ENCODE measurements at places on chromosomes 7 and 10.

DNA sequence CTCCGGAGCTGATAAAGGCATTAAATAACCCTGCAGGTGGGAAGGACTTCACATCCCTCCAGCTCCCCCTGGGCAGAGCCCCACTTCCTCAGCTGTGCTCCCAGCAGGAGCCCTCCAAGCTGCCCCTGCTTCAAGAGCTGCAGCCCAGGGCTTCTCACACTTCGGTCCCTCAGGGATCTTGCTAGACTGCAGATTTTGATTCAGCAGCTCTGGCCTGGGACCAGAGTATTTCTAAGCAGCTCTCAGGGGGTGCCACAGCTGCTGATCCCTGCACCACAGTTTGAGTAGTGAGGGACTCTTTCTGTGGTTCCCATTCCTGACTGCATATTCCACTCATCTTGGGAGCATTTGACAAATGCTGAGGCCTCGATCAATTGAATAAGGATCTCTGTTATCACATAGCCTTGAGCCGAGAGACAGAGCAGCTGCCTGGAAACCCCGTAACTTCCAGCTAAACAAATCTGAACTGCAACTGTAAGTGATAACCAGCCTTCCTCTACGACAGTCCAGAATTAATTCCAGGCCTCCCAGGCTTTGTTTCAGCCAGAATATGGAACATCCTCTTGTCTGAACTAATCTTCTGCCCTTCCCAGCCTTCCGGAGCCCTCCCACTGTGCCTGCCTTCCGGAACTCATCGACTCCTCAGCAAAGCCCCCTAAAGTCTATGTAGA lies 161.4 kb downstream of the CCDC3 start:
- no peak for DNase-seq

DNA sequence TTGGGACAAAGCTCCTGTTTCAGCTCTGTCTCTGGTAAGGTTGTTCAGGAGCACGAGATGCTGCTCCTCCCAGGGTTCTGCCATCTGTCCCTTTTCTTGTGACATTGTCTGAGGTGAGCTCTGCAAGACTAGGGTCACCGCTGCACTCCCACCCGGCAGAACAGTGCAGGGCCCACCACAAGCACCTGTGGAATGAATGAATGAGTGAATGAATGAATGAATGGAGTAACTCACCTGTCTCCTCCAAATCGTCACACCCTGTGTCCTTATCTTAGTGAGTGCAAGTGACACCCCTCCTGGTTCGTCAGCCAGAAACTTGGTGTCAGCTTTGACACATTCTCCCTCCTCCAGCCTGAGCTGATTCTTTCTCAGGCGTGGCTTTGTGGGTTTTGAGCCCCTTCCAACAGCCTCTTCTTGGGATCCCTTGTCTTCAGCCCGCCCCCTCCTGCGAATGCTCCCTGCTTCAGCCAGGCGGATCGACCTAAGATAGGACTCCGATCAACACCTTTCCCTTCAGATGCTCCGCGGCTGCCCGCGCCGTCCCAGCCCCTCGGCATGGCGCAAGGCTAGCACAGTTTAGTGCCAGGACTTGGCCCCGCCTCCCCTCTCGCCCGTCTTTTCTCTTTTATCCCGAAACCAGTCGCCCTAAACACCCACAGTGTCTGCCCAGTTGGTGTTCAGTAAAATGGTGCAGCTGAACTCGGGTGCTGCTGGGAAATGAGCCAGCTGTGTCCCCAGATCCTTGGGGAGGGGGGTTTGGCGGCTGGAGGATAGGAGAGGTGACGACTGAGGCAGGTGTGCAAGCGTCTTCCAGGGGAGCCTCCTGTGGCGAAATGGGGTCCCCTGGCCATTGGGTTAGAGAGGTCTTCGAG lies 89.3 kb downstream of the BEND7 start:
- no peak for DNase-seq

- DNase-seq, result no peak
Measured at GRCh38 chr7:99102809-99103690, 40.9 kb downstream of the SMURF1 start.

DNA sequence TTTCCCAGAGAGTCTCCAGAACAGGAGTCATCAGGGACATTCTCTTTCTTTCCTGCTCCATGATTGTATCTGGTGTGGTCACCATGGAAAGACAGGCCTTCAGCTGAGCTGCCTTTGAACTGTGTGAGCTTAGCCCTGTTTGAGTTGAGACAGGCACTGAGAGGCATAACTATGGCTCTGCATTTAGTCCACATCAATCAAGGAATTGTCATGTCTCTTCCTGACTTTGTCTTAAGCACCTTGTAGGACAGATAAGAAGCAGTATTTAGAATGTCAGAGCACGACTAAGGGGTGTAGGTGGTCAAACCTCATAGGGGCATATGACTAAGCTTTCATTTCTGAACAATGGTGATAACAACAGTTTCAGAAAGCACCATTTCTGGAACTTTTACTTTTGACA lies 53.5 kb downstream of the EPDR1 start:
- DNase-seq, result no peak

DNA sequence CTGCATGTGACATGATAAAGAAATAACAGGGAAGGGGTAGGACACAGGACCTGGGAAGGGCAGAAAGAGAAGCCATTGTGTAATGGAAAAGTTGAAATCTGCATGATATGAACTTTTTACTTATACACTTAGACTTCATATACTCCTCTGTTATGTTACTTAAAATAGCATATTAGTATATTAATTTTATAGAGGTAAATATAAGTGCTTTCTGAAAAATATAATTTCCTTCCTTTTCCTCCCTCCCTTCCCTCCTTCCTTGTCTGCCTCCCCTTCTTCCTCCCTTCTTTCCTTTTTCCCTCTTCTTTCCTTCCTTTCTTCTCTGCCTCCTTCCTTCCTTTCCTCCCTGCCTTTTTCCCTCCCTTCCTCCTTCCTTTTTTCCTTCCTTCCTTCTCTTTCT lies 363.7 kb downstream of the CALN1 start:
- DNase-seq, result no peak

DNA sequence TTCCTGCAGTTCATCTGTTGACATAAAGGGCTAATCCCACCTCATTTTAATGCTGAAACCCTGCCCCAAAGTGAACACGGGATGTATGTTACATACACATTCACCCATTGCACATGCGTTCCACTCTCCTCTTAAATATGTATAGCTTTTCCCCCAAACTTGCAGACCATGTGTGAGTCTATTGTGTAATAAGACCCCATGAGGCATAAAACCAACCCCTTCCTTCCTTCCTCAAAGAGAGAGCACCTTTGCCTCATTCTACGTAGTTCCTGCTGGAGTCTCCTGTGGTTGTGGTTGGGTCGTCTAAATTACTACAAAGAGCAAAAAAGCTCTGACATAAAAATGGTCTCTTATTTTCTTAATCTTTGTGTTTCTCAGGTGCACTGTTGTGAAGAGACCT lies 345.7 kb upstream of the KLF6 start:
- no peak for DNase-seq

GRCh38 chr10:92916433-92916832 lies 68.1 kb downstream of the EXOC6 start:
- DNase-seq, result no peak

DNA sequence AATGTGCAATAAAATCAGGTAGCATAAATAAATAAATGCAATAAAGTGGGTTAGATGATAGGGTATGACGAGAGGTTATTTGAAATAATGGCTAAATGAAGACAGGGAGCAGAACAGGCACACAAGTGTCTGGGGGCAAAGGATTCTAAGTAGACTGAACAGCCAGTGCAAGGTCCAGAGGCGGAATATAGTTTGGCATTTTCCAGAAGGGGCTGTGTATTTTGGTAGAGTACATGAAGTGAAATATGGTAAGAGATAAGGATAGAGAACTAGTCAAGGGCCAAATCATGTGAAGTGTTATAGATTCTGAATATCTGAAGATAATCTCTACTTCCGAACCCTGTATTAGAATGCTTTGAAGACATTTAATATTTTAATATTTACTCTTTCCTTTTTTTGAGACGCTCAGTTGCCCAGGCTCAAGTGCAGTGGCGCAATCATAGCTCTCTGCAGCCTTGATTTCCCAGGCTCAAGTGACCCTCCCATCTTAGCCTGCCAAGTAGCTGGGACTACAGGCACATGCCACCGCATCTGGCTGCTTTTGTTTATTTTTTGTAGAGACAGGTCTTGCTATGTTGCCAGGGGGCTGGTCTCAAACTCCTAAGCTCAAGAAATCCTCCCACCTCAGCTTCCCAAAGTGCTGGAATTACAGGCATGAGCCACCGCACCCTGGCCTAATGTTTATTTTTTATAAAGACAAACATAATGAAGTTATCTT lies 44.4 kb upstream of the CD36 start:
- DNase-seq, result no peak

DNA sequence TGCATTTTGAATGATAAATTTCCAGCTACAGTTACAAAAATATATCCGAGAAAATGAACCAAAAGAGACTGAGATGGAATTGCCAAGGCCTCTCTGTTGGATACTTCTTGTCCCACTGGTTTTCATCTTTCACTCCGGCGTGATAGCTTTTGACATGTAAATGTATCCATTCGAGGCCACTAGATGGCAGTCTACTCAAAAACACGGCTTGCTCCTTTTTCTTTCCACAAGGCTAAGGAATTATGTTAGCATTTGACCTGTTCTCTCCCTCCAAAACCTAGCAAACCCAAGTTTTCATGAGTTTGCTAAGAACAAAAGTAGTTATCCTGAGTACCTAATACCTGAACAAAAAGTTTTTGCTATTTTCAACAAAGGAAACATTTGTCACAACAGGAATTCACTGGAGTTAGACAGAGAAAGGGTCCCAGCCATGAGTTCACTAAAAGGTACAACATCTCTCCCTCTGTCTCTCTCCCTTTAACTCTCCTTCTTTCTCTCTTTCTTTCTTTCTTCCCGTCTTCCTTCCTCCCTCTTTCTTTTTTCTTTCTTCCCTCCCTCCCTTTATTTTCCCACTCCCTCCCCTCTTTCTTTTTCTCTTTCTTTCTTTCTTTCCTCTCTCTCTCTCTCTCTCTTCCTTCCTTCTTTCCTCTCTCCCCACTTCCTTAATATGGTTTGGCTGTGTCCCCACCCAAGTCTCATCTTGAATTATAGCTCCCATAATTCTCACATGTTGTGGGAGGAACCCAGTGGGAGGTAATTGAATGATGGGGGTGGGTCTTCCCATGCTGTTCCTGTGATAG lies 207.9 kb upstream of the MYO3A start:
- no peak for DNase-seq

GRCh38 chr10:80535671-80536360 lies 1.9 kb upstream of the SH2D4B start:
- DNase-seq, result peak; percentile 44

- DNase-seq, result no peak
Measured at GRCh38 chr7:36506820-36507219, 117.2 kb downstream of the ANLN start.

DNA sequence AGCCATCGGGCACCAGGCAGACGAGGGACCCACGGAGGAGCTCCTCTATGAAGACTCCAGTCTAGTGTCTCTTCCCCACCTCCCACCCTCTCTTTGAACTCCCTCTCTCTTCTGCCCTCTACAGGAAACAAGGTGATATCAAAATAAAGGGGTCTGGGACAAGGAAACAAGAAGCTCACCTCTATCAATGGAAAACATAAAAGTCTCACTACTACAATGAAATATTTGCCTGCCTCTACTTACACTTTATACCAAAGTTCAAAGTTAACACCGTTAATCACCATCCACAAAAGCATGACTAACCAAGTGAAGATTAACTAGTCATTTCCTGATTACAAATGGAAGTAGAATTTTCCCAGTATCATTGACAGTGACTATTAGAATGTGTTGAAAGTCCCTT lies 82.2 kb downstream of the PARD3 start:
- no peak for DNase-seq

DNA sequence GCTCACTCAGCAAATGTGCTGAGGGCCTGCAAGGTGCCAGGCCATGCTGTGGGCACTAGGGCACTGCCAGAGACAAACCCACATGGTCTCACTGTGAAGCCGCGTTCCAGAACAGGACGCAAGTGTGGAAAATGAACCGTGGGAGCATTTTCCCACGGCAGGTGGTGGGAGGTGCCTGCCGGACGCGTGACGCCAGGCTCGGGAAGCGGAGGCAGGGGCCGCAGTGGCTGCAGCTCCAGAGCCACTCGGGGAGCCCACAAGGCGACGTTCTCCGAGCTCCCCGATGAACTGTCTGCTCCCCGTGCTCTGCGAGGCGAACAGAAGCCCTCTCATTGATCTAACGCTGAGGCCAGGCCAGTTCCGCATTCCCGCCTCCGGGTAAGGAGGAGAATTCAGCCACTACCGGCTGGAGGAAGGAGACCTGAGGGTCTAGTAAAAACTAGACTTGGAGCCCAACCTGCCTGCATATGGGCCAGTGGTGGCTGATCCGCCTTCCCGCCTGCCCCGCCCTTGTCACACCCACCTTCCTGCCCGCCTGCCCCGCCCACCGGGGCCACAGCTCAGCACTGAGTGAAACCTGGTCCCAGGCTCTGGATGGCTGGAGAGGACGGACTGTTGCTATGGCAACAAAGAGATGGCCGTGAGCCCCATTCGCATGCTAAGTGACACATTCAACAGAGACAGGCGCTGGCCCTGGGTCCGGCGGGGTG lies 13.1 kb downstream of the ADGRA1 start:
- DNase-seq, result no peak

DNA sequence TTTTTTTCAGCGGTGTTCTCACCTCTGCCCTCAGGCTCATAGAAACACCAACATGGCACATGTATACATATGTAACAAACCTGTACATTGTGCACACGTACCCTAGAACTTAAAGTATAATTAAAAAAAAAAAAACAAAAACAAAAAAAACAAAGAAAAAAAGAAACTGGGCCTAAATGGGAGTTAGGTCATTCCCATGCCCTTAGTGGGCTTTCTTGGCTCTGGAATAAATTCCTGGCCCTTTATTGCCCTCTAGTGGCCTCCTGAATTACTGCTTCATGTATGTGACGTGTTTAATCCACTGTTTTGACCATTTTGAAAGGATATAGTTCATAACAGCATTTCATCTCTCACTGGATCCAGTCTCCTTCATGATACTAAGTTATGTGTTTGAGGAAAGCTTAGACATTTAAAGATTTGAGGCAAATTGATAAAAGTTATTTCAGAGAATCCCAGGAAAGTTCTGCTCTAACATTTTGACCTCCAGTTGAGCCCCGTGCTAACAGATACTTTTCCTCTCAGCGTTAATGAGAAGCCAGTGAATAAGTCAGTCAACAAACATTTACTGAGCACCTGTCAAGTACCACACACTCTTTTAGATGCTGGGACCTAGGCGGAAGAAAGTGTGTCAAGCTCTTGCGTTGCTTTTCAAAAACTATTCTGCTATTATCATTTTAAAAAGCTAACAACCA lies 54.7 kb upstream of the SYPL1 start:
- DNase-seq, result no peak

GRCh38 chr10:129741978-129742741 lies 221.9 kb downstream of the EBF3 start:
- DNase-seq, result no peak

GRCh38 chr7:1544178-1544895 lies 11.7 kb downstream of the TMEM184A start:
- no peak for DNase-seq

- DNase-seq, result no peak
Measured at GRCh38 chr10:131697476-131698128, 203.2 kb upstream of the PPP2R2D start.

DNA sequence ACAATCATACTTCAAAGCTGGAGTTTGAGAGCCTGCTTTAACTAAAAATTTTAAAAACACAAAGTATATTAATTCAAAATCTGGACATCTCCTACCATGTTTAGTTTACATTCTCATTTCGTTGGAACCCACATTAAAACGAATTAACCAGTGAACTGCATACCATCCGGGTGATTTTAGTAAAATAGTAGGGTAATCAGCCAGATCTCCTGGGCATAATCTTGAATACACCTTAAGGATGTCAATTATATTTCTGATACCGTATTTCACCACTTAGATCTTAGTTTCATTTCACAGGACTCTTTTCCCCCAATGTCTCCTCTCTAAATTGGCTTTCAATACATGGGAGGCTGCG lies 175.6 kb upstream of the PFKP start:
- no peak for DNase-seq
